ENCODE measurements at places on chromosomes 13 and 19. TPM values are rescaled to one million over a fixed set of nuclear protein-coding genes. Genes with fewer than 3 reads are reported as not detected.

SOX1 gene
- not detected for total RNA-seq

DNA sequence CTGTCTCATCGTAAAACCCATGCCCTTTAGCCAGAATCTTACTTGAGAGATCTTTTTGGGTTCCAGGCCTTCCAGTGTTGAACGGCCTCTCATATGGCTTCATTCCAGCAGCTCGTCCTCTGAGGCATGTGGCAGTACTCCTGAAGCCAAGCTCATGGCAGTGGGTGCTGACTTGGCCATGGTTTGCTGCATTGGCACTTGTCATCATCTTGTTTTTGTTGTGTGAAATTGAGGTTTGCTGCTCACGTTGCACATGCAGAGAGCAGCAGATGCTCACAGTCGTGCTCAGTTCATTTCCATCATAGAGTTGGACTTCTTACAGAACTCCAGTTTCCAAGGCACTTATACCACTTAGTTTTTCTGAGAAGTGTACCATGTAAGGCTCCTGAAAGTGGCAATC is 14.9 kb downstream of the TEX29 start:
- no peak for DNase-seq

DNA sequence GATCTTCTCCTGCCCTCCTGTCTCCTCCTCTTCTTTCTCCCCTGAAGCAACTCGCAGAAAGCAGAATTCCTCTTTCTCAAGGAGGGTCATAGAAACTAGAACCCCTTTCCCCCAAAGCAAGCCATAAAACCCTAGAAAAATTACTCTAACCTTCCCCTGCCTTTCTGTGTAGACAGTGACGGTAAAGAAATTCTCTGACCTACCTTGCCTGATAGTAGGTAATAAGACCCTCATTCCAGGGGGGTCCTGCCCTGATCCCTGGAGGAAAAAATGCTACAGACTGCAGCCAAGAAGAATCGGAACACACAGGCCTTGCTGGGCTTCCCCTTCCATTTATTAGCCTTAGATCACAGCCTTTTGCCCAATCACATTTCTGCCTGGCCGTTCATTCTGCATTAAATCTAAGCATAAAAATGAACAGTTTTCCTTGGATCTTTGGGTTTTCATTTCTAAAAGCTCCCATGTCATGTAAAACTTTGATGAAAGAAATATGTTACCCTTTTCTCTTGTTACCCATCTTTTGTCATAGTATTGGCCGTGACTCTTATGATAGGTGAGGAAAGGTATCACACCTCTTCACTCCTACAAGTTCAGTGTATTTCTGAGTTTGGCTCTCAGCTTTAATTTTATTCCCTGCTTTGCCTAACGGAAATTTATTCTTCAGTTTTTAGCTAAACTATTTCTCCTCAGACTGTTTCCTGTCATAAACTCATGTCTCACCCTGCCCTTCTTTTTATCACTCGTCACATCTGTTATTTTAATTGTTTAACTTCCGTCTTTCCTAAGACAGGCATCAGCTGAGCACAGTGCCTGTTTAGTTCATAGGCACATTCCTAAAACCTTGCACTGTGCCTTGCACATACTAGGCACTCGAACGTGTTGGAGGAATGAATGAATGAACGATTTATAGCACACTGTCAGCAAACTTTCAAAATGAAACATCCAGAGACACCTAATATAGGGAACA is 20.4 kb upstream of the CPB2 start:
- peak; percentile 32 for DNase-seq

SGCG gene
- total RNA-seq = not detected

ZNF888 gene
- total RNA-seq = 1.5 TPM

- DNase-seq = no peak
Measured at GRCh38 chr13:85216576-85216975, 582.6 kb downstream of the SLITRK6 start.

TPT1 gene
- 3,941 TPM for total RNA-seq

DNA sequence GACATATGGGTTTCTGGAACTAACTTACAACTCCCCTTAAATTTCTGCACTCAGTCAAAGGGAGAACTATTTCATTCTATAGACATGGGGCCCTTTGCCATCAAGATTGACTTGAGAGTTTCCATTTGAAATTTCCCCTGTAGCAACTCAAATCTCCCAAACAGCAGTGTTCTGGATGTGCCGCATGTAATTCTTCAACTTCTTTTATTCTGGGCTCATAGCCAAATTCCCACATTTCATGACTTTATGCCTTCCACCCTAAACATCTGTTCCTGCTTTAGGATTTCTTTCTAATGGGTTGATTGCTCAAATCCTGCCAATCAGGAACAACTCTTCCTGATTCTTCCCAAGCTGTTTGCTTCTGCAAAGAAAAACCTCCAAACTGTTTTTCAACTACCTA is 336.0 kb downstream of the TBC1D4 start:
- DNase-seq = no peak

DNA sequence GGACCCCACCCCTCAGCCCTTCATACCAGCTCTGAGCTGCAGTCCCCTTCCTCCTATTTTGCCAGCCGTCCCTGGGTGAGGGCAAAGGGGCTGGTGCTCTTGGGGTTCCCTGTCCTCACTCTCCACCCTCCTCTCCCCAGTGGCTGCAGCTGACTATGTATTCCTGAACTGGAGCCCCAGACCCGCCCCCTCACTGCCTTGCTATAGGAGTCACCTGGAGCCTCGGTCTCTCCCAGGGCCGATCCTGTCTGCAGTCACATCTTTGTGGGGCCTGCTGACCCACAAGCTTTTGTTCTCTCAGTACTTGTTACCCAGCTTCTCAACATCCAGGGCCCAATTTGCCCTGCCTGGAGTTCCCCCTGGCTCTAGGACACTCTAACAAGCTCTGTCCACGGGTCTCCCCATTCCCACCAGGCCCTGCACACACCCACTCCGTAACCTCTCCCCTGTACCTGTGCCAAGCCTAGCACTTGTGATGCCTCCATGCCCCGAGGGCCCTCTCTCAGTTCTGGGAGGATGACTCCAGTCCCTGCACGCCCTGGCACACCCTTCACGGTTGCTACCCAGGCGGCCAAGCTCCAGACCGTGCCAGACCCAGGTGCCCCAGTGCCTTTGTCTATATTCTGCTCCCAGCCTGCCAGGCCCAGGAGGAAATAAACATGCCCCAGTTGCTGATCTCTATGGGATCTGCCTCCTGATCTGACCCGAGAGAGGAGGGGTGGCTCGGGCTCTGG is 2.4 kb downstream of the COX7A1 start:
- DNase-seq = no peak

DNA sequence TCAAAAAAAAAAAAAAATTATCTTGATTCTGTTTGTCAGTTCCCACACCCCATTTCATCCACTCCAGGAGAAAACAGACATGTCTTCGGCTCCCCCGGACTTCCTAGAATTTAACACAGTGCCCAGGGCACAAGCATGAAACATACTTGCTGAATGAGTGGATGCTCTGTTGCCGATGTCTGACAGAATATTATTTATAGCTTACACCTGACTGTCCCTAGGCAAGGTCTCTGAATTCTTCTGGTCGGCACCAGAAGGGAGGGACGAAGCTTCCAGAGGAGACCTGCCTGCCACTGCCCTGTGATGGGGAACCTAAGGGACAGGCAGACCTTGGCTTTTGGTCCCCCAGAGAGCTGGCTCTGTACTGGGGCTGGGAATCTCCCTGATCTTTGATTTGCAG is 43.9 kb upstream of the PEG3 start:
- DNase-seq = no peak

GRCh38 chr13:81293594-81294164 is 952.8 kb upstream of the SPRY2 start:
- no peak for DNase-seq
